ENCODE measurements at places on chromosomes 7 and 10.
A peak's percentile ranks its signal among the peaks of the same experiment; 100 is the strongest.

- no peak for DNase-seq
Measured at GRCh38 chr10:120115959-120116358, 223.4 kb downstream of the SEC23IP start.

- no peak for DNase-seq
Measured at GRCh38 chr10:80945264-80945880, 407.7 kb downstream of the SH2D4B start.

DNA sequence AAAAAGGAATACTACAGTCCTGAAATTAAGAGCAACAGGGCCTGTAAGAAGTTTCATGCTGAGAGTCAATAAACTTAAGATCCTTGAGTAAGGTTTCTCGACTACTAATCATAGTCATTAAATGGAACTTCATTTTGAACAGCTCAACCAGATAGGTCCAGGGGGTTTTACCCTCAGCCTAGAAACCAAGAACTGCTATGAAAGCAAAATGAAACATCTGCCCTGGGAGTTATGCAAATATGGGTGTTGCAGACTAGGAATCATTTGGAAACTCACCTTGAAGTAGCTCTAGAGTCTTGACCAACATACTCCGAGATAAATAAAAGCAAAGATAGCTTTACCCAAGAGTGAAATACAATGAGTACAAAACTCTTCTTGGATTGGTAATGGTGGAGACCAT, 128.0 kb downstream of the HGF start:
- DNase-seq: no peak

- DNase-seq: no peak
Measured at GRCh38 chr7:41163991-41164390, 538.9 kb downstream of the INHBA start.

DNA sequence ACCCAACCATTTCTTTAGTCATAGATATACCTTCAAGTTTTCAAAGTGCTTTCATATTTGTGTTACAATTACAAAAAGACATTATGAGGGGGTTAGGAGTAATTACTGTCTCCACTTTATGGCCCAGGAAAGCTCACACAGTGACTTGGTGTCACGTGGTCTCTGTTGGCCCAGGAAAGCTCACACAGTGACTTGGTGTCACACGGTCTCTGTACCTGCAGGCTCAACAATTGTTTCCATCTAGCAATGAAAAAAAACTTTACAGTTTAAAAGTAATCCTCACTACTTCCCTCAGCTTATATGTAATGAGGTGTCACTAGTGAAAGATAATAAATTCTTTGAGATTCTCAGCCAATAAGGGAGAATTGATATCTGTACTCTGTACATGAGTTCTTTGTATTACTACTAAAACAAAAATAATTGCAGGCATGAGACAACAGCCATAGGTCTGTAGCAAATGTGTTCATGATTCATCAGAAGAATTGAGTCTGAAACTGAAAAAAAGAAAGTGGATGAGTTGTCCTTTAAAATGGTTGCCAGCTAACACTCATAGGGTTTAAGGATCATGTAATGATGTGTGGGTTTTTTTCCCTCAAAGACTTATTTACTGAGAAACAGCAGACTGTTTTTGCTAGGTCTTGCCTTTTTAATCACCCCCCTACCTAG, 10.9 kb downstream of the OGDH start:
- DNase-seq: no peak

DNA sequence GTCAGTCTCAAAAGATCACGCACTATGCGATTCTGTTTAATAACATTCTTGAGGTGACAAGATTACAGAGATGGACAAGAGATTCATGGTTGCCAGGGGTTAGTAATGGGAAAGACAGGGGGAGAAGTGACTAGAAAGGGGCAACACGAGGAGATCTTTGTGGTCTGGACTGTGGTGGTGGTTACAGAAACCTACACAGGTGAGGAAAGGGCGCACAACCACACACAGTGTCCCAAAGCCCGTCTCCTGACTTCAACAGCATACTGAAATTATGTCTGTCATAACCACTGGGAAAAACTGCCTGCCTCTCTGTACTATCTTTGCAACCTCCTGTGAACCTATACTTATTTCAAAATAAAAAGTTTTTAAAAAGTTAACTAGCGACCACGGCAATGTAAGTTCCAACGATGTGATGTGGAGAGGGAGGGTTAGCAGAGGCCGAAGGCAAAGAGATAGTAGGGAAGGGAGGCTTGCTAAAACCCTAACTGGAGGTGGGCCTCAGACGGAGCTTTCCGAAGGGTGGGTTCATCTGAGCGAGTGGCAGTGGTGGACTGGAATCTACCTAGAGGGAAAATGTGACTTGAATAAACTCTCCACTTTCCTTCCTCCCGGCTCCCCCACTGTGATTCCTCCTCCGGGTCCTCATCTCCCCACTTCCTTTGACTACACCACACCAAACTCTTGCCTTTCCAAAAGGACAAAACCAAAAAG, 43.7 kb downstream of the GNA12 start:
- no peak for DNase-seq

- DNase-seq: no peak
Measured at GRCh38 chr7:151078233-151079040, 2.2 kb downstream of the FASTK start.

- DNase-seq: no peak
Measured at GRCh38 chr7:19465861-19466260, 243.0 kb downstream of the POLR1F start.

DNA sequence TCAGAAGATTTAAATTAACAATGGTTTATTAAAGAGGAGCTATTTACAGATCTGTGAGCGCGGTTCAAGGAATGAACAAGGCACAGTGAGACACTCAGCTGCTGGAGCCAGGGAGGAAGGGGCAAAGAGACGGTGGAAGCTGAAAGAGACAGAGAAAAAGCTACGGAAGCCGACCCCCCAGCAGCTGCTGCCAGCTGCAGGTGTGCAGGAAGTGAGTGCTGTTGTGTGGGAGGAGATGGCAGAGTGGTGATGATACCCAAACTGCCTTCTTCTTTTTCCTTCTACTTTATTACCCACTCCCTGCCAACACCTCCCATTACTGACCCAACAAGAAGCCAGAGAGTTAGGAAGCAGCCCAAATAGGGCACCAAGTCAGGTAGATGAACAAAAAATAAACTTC, 41.9 kb upstream of the MBL2 start:
- DNase-seq: no peak

- DNase-seq: peak; percentile 53
Measured at GRCh38 chr7:107891636-107892366, 818 bp downstream of the DLD start.
